ENCODE measurements at places on chromosomes 11 and 22.

GRCh38 chr11:35663408-35663702 lies 780 bp downstream of the TRIM44 start:
- DNase-seq, result no peak

- DNase-seq, result no peak
These were observed 41.1 kb downstream of the UBASH3B start for GRCh38 chr11:122696662-122697061.

- DNase-seq, result peak; percentile 68
These were observed 85.3 kb upstream of the SYT13 start for GRCh38 chr11:45371251-45372115.

DNA sequence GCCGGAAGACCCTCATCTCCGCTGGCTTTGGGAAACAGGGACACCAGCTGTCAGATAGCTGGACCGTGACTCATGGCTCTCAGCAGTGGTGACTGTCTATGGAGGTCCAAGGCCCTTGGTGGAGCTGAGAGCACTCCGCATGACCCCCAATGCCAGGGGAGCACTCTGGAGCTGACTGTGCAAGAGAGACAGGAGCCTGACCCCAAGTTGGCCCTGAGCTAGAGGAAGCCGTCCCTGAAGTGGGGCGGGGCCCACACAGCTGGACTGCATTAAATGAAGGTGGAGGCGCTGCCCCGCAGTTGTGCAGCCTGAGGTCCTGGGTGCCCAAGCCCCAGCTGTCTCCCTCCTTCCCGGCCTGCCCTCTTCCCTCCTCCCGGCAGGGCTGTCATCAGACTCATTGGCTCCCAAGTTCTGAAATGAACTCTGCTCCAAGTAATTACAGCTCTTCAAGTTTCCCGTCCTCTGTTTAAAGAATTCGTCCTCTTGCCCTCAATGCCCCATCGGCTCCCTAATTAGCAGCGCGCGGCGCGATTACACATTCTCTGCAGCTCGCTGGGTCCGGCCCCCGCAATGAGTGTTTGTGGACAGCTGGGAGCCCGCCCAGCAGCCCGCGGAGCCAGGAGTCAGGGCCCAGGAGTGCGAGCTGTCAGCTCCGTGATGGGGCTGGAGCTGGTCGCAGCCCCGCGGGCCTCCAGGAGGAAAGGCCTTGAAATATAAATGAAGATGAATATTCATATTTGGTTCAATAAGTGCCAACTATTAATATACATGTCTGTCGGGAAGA lies 93.2 kb upstream of the LMO1 start:
- DNase-seq, result no peak

GRCh38 chr11:126060757-126061171 lies 1.9 kb downstream of the CDON start:
- DNase-seq, result peak; percentile 22

DNA sequence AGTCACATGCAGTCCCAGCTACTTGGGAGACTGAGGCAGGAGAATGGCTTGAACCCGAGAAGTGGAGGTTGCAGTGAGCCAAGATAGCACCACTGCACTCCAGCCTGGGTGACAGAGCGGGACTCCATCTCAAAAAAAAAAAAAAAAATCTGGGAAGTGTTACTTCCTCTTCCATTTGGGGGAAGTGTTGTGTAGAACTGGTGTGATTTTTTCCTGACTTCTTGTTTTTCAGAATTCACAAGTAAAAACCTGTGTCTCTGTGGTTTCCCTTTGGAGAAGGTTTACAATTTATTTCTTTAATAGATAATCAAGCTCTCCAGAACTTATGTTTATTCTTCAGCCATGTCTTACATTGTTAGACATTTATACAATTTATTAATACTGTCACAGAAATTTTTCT lies 396.1 kb downstream of the BRD1 start:
- DNase-seq, result no peak

DNA sequence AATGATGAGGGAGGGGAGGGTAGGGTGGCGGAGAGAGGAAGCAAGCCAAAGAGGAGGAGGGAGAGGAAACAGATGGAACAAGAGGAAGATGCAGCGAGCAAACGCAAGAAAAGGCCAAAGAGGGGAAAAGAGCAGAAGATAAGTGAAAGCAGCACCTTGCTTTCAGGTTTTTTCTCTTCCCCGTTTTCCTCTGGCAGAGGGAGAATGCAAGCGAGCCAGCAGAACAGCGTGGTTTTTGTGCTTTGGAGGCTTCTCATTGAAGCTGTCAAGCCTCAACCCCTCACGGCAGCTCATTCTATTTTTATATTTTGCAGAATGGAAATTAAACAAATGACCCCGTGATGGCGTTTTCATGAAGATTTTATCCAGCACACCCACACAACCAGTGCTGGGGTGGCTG lies 67.1 kb upstream of the GRAMD1B start:
- no peak for DNase-seq

GRCh38 chr22:29524442-29525191 lies 28.9 kb downstream of the THOC5 start:
- DNase-seq, result peak; percentile 26

GRCh38 chr22:36865346-36865745 lies 4.5 kb downstream of the NCF4 start:
- DNase-seq, result no peak

DNA sequence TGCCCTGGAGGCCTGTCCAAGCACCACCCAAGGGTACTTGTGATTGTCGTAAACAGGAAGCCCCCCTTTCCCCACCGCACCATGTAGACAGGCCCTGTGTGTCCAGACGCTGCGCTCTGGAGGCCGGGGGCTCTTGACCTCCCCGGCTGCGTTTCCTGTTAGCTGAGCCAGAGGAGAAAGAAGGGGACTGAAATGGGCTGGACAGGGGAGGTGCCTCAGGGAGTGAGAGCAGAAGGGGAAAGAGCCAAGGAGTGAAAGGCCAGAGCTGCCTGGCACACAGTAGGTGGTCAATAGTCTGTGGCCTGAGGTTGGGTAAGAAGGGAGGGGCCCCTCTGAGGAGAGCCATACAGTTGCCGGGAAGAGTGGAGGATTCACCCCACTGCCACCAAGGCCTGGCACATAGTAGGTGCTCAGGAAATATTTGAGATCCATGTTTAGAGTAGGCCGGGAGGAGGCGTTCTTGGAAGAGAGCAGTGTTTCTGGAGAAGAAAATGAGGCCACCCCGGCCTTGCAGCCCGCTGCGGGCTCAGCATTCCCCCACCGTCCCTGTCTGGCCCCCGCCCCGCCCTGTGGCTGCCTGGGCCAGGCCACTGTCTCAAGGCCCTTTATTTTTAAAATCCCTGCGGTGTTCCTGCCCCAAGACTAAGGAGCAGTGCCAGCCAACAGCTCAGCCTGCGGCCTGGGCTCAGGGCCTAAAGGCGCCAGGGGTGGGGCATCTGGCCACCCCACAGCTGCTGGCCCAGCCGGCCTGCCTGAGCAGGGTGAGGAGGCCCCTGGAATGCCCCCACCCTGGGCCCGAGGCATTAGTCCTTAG lies 13.6 kb upstream of the CDC42EP1 start:
- no peak for DNase-seq

GRCh38 chr11:118439646-118440045 lies 3.4 kb downstream of the KMT2A start:
- no peak for DNase-seq

GRCh38 chr11:4072668-4073285 lies 21.8 kb upstream of the RRM1 start:
- peak; percentile 67 for DNase-seq

- DNase-seq, result peak; percentile 75
These were observed 838 bp downstream of the FKBP2 start for GRCh38 chr11:64241491-64242374.

GRCh38 chr11:3796801-3797328 lies 489 bp downstream of the NUP98 start:
- no peak for DNase-seq

- no peak for DNase-seq
These were observed 12.1 kb downstream of the DUSP18 start for GRCh38 chr22:30655532-30655931.

DNA sequence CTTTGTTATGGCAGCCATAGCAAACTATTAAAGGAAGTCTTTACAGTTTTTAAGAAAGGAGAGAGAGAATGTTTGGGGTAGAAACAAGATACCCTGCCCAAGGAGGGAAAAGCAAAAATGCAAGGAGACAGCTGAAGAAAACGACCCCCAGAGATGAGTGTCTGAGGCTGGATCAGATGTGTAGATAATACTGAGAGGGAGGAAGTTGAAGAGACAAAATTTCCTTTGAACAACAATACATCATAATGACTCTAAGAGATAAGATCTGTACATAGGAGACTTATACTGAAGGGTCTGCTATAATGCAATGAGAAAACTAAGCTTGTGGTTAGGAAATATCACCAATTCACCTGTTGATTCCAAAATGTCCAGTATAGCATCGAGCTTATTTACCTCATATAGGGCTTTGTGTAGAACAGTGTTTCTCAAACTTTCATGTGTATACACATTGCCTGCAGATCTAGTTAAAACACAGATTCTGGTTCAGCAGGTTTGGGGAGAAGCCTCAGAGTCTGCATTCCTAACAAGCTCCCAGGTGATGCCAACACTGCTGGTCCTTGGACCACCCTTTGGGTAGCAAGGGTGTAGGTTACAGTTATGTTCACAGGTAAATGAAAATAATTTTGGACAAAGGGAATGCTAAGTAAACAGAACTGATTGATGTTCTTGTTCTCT lies 5.8 kb upstream of the CEP295 start:
- DNase-seq, result no peak

- DNase-seq, result no peak
These were observed 8.4 kb downstream of the DAGLA start for GRCh38 chr11:61688365-61689163.

GRCh38 chr11:10192036-10192435 lies 102.0 kb downstream of the SBF2 start:
- DNase-seq, result no peak

- DNase-seq, result no peak
These were observed 47.9 kb downstream of the CHRDL2 start for GRCh38 chr11:74683279-74683871.

DNA sequence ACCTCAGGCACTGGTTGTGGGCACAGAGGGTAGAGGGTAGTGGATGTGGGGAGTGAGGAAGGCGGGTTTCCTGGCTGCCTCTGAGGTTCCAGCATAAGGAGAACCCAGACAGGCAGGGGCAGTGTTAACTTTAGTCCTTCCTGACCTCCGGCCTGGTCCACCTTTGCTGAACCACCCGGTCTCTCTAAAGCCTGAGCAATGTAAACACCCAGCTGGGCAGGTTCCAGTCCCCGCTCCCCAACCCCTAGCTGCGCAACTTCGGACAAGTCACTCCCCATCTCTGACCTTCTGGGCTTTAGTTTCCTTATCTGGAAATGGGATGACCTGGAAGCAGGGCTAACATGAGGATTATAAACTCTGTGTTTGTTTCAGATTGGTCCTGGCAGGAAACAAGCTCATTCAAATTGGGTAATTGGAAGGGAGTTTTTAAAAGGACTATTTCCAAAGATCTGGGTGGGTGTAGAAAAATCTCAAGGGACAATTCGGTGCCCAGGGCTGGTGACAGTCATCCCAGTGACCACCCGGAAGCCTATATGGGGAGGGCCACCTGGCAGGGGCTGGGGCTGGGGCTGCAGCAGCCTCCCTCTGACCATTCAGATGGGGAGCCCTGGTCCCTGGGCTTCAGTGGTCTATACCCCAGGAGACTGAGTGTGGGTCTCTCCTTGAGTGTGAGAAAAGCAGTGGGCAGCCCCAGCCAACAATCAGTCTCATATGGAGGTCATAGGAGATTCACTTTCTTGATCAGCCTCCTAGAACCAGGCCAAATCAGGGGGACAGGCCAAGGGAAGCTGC lies 108.3 kb upstream of the SYT13 start:
- DNase-seq, result no peak

DNA sequence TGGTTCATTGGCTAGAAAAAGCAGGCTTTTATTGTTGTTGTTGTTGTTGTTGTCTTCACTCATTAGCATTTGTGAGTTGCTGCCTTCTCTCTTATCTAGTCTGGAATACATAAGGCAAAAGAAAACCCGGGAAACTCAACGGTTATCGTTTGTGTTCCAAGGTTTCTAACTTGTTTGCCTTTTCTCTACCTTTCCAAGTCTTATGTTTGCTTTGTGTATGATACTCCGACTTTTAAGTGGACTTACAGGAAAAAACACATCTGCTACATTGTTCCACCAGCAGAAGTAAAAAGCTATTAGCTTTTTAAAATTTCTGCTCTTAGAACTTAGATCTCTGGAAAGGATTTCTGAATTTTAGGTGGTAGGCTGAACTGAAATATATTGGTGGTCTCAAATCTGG lies 27.0 kb upstream of the HIKESHI start:
- no peak for DNase-seq

DNA sequence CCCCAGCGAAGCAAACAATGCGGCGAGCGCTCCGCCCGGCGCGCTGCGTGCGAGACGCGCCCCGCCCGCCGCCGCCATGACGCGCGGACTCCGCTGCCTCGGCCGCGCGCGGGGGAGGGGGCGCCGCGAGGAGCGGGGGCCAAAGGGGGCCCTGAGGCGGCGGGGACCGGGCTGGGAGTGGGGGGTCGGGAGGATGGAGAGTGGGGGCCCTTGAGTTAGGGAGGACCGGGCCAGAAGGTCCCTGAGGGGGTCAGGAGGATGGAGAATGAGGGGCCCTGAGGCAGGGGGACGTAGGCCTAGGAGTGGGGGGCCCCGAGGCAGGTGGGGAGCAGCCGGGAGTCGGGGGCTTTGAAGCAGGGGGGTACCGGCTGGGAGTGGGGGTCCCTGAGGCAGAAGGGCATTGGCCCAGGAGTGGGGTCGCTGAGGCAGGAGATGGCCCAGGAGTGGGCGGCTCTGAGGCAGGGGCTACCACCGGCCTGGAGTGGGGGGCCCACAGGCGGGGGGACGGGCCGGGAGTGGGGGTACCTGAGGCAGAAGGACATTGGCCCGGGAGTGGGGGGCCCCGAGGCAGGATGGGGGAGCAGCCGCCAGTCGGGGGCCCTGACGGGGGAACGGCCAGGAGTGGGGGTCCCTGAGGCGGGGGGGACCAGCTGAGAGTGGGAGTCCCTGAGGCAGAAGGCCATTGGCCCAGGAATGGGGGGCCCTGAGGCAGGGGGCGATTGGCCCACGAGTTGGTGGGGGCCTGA lies at the start of gene BRD1:
Gene BRD1, minus strand, starts transcription at position 21 of the 746 bp plus-strand sequence. CDS start 3,556 bp downstream, outside the sequence.
- peak; percentile 51 for DNase-seq

GRCh38 chr11:115869131-115869530 lies 364.9 kb upstream of the CADM1 start:
- no peak for DNase-seq

GRCh38 chr11:130592056-130592455 lies 143.6 kb downstream of the ADAMTS15 start:
- DNase-seq, result no peak

GRCh38 chr22:37627545-37627944 lies 11.9 kb upstream of the SH3BP1 start:
- DNase-seq, result no peak

GRCh38 chr22:36586271-36586670 lies 57.3 kb upstream of the EIF3D start:
- DNase-seq, result no peak

GRCh38 chr22:28917747-28918549 lies 34.6 kb downstream of the ZNRF3 start:
- peak; percentile 7 for DNase-seq
